ENCODE measurements at places on chromosomes 7 and 10.

- DNase-seq = no peak
Observed at GRCh38 chr10:13395540-13395939, 47.4 kb upstream of the SEPHS1 start.

- no peak for DNase-seq
Observed at GRCh38 chr10:31706464-31707092, 222.1 kb downstream of the ARHGAP12 start.

DNA sequence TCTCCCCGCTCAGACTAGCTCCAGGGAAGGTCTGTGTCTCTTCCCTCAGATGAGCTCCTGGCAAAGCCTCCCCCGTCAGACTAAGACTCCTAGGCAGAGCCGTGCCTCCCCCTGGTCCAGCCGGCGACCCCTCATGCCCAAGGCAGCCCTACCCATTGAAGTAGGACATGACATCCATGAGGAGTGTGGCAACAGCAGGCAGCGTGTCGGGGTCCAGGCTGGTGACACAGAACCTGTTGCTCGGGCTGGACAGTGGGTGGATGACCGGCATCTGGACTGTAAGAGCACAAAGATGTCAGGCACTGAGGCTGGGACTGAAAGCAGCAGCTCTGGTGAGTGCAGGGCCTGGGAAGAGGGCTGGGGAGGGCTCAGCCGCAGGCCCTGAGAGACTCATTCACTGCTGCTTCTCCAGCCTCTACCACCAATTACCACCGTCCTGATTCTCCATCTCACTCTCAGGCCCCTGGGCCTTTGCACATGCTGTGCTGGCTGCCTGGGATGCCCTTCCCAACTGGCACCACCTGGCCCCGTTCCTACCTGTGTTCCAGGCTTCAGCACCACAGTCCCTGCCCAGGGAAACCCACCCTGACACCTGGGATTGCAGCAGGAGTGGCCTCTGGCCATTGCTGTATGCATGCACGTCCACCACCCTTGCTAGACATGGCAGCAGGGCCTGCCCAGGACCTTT, 2.8 kb downstream of the PVRIG start:
- no peak for DNase-seq

DNA sequence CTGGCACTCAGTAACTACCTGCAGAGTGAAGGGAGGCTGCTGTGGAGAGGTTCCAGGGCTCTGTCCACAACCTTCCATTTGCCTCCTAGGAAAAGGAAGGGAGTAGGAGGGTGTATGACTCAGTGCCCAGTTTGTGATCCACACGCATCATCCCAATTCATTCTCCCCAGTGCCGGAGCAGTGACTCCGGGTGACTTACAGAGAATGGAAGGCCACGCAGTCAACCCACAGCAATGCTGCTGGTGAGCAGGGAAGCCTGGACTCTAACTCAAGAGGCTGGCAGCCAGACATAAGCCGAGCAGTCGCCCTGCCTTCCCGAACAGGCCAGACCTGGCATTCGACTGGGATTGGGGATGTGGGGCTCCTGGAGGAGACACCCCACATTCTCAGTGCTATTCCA, 139.9 kb downstream of the SH3PXD2A start:
- DNase-seq = no peak

- no peak for DNase-seq
Observed at GRCh38 chr7:30764030-30764975, 6.9 kb upstream of the MINDY4 start.

DNA sequence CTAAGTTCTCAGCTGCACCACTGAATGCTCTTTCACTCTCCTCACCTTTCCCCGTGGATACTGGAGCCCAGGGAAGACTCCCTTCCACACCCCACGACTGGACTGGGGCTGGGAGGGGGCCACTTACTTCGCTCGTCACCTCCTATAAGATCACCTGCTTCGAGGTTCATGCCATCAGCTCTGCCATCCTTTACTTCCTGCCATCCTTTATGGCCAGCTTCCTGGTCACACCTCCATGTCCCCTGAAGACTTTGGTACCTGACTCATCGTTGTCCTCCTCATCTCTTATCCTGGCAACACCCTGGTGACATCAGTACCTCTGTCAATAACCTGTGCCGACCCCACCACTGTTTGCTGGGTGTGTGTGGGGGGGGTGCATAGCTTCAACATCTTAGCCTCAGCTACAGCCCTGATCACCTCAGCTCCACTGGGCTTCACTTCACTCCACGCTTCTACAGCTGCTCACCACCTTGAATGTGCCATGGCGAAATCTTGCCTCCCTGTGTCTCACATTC, 8.7 kb upstream of the VDAC2 start:
- no peak for DNase-seq

- no peak for DNase-seq
Observed at GRCh38 chr7:135206941-135207391, 4.4 kb downstream of the WDR91 start.

GRCh38 chr10:76041551-76041950, 610.1 kb downstream of the LRMDA start:
- DNase-seq = no peak

DNA sequence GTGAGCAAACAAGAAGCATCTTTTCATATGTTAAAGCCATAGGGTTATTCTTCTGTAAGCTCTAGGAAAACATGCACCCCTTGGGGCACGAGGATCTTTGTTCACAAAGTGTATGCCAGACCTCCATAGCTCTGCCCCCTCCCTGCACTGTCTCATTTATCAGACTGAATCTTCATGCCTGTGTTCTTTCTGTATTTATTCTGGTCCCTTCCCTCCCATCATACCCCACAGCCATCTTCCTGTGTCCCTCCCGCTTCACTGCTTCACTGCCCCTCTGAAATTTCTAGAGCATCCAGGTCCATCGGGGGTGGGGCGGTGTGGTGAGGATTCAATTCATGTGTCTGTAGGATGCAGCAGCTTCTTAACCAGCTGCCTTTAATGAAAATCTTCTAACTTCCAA, 7.5 kb downstream of the EPHB6 start:
- no peak for DNase-seq

- no peak for DNase-seq
Observed at GRCh38 chr10:78150756-78151155, 117.1 kb downstream of the RPS24 start.

DNA sequence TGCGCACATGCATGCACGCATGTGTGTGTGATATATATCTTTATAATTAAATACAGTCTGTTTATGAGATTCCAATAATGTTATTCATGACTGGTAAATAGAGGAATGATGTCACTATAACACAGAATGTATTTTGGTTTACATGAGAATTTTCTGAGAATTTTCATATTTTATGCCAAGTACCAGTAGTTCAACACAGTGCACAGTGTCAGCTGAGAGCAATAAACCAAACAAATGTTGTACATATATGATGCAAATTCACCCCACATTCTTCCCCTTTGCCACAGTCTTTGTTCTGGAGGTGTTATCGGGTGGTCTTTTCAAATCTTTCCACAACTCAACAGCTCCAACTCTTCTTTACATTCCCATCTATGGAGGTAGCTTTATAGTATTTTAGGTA, 462.2 kb upstream of the GRM3 start:
- DNase-seq = no peak

DNA sequence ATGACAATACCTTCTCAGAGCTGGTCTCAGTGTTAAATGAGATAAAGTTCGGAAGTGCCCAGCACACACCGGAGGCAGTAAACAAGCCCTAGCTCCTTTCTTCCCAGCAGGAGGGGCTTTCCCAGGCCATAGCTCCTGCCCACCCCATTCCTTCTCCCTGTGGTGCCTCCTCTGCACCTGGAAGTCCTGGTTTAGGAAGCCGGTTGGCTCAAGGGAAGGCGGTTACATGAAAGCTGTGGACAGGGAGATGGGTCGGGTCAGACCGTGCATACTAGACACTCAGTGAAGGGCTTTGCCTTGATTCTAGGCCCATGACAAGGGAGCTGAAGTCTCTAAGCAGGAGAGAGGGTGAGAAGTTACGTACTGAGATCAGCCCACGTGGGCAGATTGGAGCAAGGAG, 8.6 kb downstream of the BEND7 start:
- DNase-seq = no peak

DNA sequence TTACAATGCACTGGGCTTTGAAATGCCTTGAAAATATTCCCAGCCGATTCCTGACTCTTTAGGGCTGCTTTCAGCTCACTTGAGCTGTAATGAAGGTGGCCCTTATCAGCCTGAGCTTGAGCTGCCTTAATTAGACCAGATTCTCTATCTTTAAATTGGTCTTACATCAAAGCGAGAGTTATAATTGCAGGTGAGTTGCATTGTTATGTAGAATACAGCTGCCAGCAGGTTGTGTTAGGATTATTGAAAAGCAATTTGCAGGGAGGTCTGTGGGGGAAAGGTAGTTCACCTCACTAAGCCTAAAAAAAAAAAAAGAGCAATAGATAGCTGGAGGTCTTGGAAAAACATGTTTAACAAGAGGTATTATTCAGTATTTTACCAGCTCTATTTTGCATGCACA, 142.2 kb upstream of the HABP2 start:
- DNase-seq = no peak

DNA sequence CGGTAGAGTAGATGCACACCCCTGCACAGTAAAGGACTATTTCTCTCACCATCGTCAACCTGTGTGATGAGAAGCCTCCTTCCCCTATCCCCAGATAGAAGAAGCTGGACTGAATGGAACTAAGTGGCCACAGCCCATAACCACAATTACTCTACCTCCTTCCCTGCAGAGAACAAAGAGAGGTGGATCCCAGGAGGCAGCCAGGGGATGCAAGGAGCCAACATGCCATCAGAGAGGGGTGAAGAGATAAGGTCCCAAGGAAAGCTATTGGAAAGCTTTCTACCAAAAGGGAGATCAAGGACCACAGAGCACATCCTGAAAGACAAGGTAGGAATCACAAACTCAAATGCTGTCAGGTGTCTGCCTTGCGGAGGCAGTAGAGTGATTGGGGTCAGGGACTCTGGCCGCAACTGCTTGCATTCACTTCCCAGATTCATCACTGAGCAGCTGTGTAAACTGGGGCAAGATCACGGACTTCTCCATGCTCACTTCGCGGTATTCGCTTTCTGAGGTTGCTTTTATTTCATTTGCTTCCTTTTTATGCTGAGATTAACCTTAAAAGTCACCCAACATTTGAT, 81.6 kb upstream of the MYO3A start:
- no peak for DNase-seq

DNA sequence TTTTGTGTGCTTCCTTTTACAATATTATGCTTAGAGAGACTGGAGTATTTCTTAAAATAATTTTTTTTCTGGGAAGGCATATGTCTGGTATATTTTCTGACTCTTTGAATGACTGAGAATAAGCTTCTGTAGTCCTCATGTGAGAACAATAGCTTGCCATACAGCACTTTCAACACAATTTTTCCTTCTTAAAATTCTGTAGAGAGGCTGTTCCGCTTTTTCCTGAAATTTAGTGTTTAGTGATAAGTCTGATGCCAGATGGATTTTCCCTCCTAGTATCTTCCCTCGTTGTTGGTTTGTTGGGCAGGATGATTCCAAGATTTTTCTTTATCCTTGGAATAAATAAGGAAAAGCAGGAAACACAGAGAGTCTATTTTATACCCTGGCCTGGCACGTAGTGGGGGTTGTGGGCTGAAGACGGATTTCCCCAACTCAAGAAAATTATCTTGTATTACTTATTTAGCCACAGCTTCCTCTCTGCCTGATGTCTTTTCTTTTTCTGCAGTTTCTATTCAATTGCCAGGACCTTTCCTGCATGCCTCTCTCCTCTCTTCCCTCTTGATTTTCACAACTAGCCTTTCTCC, 111.2 kb downstream of the AOAH start:
- DNase-seq = no peak

DNA sequence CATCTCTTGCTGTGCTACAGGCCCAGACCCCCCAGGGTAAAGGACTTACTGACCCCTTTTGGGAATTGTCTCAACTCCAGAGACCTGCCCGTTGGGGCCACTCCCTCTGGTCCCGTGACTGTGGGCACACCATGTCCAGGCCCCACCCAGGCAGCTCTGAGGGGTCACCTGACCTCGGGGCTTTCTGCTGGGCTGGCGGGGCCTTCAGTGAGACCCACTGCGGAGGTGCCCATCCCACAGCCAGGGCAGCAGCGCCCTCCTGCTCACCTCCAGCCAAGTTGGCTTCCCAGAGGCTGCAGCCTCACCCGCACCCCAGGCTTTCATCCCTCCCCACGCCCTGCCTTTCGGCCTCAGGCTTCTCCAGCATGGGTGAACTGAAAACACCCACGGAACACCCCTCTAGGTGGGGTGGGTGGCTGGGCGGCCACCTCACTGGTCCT, 147.2 kb downstream of the DNAJB6 start:
- no peak for DNase-seq

DNA sequence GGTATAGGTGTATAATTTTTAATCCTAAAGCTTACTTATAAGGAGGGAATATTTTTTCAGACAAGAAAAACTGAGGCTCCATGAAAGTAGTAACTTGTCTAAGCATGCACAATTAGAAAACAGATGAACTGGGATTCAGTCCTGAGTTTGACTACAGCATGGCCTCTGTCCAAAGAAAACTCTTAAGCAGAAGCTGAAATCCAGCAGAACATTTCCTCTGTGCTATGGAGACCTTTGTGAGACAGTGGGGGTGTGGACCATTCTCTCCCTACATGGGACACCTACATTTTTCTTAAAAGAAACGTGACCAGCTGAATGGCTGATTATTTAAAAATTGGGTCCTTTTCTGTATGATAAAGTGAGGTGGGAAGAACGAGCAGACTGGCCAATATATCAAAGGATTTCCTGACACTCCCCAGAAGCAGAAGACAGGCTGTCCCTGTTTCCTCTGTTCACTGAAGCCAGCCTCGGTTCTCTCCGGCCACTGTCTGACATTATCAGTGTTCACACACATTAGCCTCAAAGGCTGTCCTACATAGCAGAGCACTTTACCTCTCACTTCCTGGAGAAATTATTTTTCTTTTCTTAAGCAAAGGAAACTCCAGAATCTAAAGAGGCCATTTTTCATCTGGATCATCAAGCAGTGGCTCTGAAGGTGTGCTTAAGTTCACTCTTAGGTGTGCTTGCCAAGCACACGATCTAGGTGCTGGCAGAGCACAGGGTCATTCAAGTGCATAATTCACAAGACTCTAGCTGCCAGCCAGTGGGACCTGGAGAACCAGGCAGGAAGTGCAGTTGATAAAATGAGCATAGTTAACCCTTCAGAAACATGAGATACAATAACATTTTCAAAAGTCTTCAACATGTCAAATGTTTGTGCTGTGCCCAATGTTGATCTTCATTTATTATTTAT, 40.4 kb upstream of the KIAA1217 start:
- DNase-seq = no peak

DNA sequence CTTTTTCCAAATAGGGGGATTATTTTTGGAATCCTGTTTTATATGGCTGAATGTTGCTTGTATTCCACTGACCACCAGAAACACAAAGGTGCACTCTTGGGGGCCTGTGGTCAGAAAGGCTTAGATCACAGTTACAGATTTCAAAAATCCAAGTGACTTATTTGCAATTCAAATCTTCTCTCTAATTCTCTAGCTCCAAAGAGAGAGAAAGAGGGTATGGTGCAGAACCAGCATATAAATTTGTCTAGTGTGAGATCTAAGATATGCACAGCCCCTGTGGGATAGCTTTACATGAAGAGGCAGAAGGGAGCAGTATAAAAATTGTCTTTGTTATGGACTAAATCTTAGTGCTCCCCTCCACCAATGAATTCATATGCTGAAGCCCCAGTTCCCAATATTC, 1121.7 kb upstream of the CELF2 start:
- DNase-seq = no peak
